Hematopoietic multipotent progenitor cell treated with erythropoietin and hydrocortisone succinate and interleukin-3 and kit ligand, for 6 days (in vitro differentiated cells): ENCODE measurements at places on chromosomes 12 and 14.

GRCh38 chr14:87784386-87784785, 208.6 kb downstream of the GALC start:
- no peak for DNase-seq

GRCh38 chr14:89041257-89041582, 216.8 kb downstream of the TTC8 start:
- DNase-seq: peak; percentile 33

DNA sequence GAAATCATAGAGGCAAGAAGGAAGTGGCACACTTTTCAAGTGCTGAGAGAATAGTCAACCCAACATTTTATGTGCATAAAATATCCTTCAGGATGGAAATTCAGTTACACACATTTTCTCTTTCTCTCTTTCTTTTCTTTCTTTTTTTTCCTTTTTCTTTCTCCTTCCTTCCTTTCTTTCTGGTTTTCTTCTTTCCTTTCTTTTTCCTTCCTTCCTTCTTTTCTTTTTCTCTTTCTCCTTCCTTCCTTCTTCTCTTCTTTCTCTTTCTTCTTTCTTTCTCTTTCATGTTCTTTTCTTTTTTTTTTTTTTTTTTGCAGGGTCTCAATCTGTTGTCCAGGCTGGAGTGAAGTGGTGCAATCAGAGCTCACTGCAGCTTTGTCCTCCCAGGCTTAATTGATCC, 38.7 kb upstream of the OR5AU1 start:
- no peak for DNase-seq

GRCh38 chr14:58535044-58535443, 102.7 kb upstream of the DACT1 start:
- DNase-seq: peak; percentile 14

GRCh38 chr12:94089891-94090290, 58.5 kb upstream of the PLXNC1 start:
- DNase-seq: peak; percentile 91

GRCh38 chr12:52013626-52014310, 7.0 kb downstream of the TAMALIN start:
- no peak for DNase-seq

DNA sequence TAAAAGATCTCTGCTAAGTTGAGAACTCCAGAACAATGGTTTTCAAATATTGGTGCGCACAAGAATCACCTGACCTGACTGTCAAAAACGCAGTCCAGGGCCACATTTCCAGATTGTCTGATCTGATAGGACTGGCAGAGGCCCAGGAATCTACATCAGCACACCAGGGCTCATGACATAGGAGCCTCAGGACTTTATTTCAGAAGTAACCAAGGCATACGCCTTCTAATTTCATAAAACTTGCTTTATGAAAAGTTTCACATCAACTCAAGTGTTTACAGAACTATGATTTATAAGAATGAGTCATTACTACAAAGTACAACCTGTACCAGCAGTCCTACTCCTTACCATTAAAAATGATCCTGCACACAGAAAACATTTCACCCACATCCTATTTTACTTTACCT, 47.7 kb upstream of the PTPRO start:
- no peak for DNase-seq

- DNase-seq: no peak
Measured at GRCh38 chr14:104657563-104658324, 31.7 kb upstream of the INF2 start.

GRCh38 chr14:66746316-66747006, 238.5 kb downstream of the GPHN start:
- DNase-seq: peak; percentile 68

- DNase-seq: no peak
Measured at GRCh38 chr14:81837304-81837703, 303.7 kb upstream of the SEL1L start.

- peak; percentile 16 for DNase-seq
Measured at GRCh38 chr12:62785941-62786559, 148.9 kb downstream of the PPM1H start.

DNA sequence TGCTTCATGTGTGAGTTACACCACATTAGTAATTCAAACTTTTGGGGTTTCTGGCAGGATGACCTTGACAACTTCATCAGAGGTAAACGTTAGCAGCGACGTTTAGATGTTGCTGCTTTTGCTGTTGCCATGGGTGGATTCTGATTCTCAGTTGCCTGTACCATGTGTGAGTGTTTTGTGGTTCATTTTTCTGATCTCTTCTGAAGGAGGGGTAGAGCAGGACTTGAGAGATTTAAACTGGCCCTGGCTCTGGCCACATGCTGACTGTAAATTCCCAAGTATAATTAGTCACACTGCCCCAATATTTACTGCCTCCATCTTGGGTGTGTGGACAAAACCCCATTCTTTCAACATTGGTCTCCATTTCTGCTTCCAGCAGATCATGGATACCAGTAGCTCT, 110.4 kb downstream of the ETV6 start:
- DNase-seq: no peak

DNA sequence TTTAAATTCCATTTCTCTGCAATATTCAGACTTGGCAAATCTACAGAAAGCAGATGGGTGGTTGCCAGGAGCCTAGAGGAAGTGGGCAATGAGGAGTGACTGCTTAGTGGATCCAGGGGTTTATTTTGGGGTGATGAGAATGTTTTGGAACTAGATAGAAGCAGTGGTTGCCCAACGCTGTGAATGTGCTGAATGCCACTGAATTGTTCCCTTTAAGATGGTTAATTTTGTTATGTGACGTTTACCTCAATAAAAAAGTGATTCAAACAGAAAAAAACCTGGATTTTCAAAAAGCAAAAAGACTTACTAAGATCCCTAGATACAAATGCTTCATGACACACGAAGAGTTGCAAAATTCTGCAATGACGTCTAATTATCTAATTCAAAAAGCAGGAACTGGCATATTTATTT, 34.2 kb downstream of the DAO start:
- peak; percentile 31 for DNase-seq

DNA sequence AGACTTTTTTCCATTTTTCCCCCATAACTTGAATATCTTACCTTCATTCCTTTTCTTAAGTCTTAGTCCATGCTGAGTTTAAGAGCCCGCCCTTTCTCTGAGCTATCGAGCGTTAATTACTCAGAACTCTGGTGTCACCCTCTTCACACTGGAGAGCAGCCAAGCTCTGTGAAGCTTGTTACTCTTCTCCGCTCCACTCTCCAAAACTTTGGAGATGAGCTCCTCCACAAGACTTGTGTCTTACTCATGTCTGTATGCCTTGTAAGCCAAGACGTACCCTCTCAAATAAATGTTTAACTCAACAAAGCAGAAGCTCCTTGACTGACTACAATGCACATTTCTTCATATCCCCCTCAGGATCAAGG, 54.7 kb downstream of the DICER1 start:
- DNase-seq: no peak

GRCh38 chr14:22036541-22037239, 363.1 kb upstream of the OR4E1 start:
- no peak for DNase-seq

DNA sequence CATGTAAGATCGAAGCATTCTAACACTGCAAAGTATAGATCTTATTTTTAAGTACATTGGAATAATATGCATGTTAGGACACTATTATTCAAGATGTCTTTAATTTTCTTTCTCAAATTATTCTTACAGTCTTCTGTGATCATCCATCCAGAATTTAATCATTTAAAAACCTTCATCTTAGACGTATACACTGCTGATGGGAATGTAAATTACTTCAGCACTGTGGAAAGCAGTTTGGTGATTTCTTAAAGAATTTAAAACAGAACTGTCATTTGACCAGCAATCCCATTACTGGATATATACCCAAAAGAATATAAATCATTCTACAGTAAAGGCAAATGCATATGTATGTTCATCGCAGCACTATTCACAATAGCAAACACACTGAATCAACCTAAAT, 3.2 kb upstream of the RPS29 start:
- no peak for DNase-seq

GRCh38 chr12:119082016-119082415, 96.7 kb upstream of the HSPB8 start:
- no peak for DNase-seq

DNA sequence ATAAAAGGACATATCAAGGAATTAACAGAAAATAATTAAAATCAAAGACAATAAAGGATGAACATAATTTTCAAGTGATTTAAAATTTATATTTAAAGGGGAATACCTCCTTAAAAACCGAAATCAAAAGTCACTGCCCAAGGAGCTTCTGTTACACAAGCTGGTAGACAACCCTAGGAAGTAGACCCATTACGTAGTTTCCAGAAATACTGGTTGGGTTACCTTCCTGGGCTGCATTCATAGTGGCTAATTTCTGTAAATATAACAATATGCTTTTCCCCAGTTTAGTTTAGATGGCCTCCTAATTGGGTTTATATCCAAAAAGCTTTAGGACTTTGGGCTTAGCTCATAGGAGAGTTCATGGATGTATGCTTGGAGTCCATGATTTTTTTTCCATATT, 2.1 kb upstream of the EDDM3A start:
- DNase-seq: no peak

DNA sequence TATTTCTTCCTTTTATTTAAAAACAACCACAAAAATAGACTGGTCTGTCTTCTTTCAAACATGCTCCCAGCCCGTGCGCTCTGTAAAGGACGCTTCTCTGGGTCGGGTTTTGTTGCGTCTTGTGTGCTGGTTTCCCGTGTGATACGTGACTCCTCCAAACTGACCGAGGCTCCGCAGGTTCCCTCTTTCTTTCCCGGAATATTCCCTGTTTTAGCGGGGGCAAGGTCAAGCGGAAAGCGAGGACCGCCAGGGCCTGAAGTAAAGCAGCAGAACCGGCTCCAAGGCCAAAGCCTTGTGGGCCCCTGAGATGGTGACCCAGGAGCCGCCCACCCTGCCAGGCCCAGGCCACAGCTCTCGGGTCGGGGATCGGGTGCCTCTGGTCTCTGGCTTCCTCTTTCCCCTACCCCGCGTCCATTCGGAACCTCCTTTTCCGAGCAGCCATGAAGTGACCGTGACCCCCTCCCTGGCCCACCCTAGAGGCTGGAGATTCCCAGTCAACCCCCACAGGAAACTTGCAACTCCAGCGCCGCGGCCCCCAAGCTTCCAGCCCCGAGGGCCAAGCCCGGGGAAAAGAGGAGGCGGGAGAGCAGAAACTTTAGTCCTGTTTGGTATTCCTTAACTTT, 885 bp upstream of the HOXC10 start:
- no peak for DNase-seq

DNA sequence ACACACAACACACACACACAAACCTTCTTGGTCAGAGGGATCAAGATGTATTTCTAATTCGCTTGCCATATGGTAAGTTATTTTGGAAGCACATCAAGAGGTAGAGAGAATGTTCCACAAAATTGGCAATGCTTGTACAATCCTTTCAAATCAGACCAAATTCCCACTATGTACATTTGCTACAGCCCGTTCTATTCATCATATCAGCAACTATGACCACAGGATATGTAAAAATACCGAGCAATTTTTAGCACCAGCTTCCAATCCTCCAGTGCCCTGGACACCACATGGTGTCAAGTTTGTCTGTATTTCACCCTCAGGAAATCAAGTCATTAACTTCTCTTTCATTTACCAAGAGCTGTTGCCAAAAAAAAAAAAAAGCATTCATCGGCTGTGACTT, 21.2 kb downstream of the TBX5 start:
- no peak for DNase-seq

- DNase-seq: peak; percentile 60
Measured at GRCh38 chr12:21571046-21571445, 33.6 kb downstream of the GYS2 start.

DNA sequence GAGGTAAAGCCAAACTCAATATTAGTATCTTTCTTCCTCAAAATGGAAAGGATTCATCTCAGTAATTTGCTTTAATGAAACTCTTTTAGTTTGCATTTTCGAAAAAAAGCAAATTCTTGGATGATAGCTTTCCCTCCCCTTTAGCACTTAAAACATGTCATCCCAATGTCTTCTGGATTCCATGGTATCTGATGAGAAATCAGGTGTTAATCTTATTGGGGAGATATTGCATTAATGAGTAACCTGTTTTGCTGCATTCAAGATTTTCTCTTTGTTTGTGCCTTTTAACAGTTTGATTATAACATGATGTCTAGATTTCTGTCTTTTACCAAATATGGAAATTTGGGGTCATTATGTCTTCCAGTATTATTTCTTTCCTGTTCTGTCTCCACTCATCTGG, 405.1 kb upstream of the FOXG1 start:
- DNase-seq: no peak

- no peak for DNase-seq
Measured at GRCh38 chr14:101474563-101475455, 86.5 kb upstream of the DIO3 start.

- DNase-seq: no peak
Measured at GRCh38 chr12:114294303-114294685, 111.7 kb downstream of the TBX5 start.

DNA sequence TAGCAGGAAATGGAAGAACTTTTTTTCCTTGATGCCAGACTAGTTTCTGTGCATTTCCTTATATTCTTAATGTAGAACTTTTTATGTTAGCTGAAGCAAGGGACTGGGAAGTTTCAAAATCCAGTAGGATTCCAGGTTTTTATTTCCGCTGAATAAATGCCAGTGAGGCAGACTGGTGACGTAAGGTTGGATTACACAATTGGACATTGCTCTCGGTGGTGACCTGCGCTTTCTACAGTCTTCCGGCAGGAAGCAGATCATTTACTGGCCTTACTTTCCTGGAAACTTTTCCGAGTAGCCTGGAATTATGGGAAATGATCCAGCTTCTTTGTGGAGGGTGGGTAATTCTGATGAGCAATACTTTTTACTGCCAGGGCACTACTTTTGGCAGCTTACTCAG, 3.6 kb downstream of the IFT43 start:
- no peak for DNase-seq

- peak; percentile 69 for DNase-seq
Measured at GRCh38 chr12:12349711-12350665, at the start of gene MANSC1. Gene MANSC1 (minus strand): TSS chr12:12350242. CDS start chr12:12343314, 6,928 bp downstream.

DNA sequence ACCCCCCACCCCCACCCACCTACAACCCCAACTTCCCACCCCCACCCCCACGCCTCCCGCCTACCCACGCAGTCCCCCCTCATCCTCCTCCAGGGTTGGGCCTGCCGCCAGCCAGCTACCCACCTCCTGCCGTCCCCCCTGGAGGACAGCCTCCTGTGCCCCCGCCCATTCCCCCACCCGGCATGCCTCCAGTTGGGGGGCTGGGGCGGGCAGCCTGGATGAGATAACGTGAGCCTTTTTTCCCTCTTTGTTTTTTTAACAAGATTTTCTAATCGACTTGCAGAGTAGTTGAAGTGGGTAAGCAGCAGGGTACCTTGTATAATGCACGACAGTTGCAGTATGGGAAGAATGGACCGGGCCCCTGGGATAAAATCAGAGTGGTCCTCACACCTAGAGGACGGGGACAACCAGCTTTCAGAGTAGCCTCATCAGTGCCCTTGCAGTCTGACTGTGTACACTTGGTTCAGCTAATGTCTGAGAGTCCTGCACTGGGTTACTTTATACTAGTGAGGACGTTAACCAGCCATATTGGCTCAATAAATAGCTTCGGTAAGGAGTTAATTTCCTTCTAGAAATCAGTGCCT, 29.4 kb downstream of the CCNK start:
- no peak for DNase-seq

- DNase-seq: no peak
Measured at GRCh38 chr12:25904442-25904841, 54.0 kb upstream of the RASSF8 start.
